Amniotic stem cell (primary cell): ENCODE measurements at places on chromosomes 12 and 14.

DNA sequence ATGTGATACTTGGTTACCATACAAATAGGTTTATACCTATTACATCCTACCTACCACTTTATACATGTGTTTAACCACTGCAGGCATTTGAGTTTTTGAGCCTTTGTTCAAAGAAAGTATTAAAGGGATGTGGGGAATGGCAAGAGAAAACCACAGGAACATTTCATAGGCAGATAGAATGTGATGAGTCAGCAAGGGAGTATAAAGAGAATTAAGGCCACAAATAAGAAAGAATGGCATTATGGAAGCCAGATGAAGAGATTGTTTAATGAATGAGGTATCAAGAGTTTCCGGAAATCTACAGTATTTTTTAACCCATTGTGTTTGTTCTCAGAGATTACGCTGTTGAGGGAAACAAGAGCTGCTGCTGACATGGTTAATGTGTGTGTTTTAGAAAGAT is 66.9 kb downstream of the METTL25 start:
- peak; percentile 7 for DNase-seq

GRCh38 chr12:113057565-113058485 is 1.3 kb downstream of the DTX1 start:
- DNase-seq = no peak

DNA sequence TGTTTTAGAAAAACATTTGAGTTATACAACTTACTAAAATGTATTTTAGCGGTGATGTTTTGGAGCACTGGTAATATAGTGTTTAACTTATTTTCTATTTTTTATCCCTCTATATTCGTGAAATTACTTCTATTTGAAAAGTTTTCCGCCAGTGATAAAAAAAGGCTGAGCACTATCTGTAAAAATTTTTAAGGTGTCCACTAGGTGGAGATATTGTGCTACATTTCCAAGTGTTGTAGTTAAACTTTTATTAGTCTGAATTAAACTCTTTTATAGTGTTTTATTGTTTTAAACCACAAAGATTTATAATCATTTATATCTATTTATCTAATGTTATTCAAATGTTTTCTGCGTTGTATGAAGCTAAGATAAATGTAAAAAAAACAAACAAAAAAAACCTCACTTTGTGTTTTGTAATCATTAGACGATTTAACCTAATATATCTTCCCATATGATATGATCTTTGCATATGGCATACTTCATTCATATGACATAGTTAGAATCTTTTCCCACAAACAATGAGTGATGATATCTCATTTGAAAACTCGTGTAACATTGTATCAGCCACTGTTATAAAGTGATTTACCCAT is 11.8 kb downstream of the ALG10B start:
- DNase-seq = peak; percentile 1

DNA sequence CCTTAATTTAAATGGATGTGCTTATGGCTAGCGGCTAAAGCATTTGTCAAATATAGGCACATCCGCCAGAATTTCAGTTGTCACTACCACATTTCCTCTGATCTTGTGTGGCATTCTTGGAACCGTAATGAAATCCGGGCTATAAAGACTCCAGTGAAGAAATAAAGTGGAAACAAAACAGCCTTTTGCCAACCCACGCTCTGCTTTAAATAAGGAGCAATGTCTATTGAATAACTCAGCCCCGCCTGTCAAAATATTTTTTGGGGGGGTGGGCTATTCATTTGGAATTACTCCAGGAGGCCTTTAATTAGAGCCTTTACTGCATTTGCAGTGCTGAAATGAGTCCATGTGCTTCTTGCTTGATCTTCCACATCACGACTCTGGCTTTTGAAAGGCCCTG is 179.6 kb upstream of the RPH3A start:
- no peak for DNase-seq

DNA sequence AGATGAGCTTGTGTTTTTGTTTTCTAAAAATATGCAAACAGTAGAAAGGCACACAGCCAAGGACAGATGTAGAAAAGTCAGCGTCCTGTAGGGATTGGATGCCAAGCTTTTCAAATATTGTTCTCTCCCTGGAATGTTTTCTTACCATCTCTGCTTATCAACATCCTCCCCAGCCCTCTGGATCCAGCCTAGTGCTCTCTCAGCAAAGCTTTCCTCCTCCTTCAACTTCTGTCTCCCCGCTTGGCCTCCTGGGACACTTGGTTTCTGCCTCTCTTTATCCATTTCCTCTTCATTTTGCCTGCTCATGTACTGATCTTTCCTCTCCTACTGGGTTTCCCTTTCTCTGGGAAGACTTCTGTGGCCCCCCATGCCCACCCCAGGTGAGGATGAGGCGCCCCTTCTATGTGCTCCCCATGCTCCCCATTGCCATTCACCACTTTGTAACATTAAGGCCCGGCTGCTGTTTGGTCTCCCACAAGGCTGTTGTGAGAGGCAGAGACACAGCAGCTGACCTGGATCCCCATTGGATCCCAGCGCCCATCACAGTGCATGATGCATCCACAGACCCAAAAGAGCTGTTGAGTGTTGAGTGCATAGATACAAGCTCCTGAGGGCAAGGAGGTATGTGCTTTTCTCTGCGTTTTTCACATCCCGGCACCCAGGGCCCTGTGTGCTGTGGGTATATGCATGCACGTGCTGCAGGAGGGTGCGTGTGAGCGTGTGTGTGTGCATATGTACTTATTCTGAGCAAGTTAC is 38.2 kb downstream of the EVL start:
- no peak for DNase-seq

- no peak for DNase-seq
Observed at GRCh38 chr12:46298261-46298660, 29.4 kb upstream of the SLC38A1 start.

DNA sequence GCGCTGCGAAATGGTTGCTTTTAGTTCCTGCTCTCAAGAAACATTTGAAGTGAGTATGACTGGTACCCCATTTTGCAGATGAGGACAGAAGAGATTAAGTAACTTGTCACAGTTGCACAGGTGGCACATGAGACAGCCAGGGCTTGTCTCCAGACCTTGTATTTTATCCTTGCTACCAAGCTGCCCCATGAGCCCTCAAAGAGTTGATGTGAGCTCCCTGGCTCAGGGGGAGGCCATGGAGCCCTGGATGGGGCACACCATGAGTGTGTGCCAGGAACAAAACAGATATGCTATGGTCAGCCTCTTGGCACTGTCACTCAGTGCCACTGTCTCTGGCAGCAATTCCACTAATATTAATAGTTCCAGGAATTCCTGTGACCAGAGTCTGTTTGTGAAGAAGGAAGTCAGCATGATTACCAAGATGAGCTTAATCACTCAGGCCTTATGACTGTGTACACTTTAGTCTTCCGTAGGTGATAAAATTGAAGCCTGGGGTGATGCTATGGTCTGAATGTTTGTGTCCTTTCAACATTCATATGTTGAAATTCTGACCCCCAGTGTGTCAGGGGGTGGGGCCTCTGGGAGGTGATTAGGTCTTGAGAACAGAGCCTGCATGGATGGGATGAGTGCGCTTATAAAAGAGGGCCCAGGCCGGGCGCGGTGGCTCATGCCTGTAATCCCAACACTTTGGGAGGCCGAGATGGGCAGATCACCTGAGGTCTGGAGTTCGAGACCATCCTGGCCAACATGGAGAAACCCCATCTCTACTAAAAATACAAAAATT is 806.8 kb downstream of the AACS start:
- no peak for DNase-seq

DNA sequence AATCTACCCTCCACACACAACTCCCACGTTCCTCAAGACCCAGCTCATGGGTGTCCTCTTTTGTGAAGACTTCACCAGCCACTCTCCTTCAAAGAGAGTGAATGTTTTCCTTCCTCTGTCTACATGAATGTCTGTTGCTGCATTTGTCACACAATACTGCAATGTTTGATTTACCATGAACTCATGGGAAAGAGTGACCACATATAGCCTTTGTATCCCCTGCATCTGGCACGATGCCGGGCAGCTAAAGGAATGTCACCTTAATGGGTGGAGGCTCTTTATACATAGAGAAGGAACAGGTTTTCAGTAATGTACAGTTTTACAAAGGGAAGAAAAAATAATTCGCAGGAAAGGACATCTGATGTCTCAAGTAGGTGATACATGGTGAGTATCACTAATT is 12.1 kb upstream of the BCDIN3D start:
- no peak for DNase-seq

GRCh38 chr14:82642425-82642824 is 1108.8 kb upstream of the SEL1L start:
- no peak for DNase-seq

GRCh38 chr14:74571901-74572725 is 39.9 kb downstream of the LTBP2 start:
- DNase-seq = peak; percentile 94

DNA sequence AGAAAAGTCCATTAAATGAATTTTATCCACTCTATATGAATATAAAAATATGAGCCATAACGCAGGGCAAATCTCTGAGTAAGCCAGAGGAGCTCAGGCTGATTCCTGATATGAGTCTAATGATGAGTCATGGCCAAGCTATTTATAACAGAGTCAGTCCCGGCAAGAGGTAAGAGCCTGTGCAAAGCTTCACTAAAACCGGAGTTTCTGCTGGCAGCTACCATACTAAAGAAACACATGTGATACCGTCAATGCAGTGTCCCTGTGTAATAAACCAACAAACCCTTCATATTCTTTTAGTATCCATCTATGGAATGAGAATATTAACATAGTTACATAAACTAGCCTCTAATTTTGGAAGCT is 319.4 kb downstream of the KCNC2 start:
- peak; percentile 82 for DNase-seq

DNA sequence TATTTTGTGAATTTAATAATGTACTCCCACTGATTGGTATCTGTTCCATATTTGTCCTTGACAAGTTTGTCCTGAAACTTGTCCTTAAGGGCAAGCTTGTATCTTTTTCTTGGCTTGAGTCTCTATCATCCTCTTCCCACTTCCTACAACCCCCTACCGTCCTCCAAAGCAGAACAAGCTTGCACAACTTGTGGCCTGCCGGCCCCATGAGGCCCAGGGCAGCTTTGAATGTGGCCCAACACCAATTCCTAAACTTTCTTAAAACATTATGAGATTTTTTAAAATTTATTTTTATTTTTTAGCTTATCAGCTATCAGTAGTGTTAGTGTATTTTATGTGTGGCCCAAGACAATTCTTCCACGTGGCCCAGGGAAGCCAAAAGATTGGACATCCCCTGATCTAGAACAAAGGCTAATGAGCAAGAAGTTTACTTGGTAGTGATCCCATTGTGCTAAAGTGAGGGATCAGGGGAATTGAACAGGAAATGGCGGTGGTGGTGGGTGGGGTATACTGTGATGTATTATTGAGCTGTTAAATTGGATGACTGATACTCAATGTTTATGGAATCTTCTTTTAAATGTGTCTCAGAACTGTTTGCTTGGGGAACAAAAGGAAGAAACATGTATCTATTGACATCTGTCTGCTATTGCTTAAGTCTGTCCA is 37.8 kb downstream of the TMX1 start:
- no peak for DNase-seq

DNA sequence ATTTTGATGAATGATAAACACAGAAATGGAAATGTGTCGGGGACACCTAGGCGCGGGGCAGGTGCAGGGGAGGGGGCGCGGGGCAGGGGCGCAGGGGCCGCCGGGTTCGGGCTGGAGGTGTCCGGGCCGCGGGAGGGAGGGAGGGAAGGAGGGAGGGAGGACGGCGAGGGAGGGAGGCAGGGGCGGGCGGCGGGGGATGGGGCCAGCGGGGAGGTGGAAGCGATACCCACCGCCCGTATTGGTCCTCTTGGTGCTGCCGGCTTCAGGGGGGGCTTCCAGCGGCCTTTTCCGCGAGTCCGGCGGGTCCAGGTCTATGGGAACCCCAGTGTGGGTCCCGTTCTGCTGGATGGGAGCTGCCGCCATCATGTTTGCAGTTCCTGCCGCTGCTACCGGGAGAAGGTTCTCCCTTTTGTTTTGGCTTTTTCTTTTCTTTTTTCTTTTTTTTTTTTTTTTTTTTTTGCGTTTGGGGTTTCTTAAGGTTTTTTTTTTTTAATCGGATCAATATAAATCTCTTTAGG is 703 bp downstream of the NOVA1 start:
- no peak for DNase-seq

GRCh38 chr14:59632381-59632780 is 55.8 kb upstream of the CCDC175 start:
- DNase-seq = no peak

- DNase-seq = peak; percentile 72
Observed at GRCh38 chr14:90388437-90388836, 8.4 kb upstream of the CALM1 start.

DNA sequence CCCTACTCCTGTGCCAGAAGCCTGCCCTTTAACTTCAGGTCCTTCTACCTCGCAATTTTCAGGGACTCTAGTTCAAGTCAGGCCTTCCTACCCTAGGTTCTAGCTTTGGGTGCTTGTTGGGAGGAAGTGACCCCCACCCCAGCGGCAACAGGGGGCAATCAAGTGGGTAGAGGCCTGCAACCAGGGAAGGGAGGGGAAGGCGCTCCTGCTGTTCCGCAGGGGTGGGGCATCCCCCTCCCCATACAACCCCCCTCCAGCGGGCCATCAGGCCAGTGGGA is 204 bp upstream of the PRPH start:
- no peak for DNase-seq

GRCh38 chr12:1507308-1507707 is 87.1 kb downstream of the FBXL14 start:
- no peak for DNase-seq

GRCh38 chr12:3656946-3657622 is 95.8 kb downstream of the CRACR2A start:
- DNase-seq = no peak

DNA sequence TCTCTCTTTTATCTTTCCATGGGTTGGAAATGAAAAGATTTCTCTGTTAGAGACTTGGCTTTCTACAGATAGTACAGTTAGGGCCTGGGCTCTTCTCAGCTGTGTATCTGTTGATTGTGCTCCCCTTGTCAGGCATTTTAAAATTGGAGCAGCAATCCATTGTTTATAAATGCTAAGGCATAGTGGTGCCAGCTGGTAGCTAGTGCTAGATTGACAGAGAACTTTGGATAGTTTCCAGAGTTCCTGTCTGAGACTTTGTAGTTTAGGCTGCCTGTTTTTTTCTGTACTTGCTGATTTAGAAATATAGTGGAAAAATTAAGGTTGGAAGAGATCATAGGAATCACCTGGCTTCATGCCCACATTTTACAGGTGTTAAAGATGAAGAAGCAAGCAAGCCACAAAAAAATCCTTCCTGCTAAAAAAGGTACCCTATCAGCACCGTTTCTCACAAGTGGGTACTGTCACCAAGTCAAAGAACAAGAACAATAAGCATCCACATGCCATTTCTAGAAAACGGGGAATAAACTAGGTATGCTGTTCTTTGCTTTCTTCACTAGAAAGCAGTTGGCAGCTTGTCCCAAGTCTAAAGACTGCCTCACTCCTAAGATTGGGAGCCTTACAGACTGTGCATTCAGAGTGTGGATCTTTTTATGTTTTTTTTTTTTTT is 6.2 kb downstream of the TTLL5 start:
- no peak for DNase-seq

DNA sequence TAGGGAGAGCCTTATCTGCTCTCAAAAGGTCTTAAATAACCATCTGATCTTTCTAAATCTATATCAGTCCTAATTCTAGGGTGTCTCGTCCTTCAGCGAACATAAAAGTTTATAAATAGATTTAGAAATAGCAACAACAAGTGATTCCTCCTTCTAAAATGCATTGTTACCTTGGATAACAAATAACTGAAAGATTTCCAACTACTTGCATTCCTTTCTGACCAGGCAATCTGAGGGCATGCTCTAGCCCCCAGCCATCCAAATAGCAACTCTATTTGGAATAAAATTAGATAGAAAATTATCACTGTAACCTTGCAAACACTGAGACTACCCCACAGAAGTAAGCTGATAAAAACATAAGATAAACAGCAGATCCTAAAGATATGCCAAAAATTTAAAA is 21.8 kb upstream of the KRR1 start:
- no peak for DNase-seq
